ENCODE measurements at places on chromosomes 2 and 18. TPM values are rescaled to one million over a fixed set of nuclear protein-coding genes. Genes with fewer than 3 reads are reported as not detected.

NYAP2 gene
- not detected for polyA plus RNA-seq

CCDC178 gene
- polyA plus RNA-seq = 2.4 TPM

MALL gene
- polyA plus RNA-seq = 10.4 TPM

C1GALT1C1L gene
- polyA plus RNA-seq = 3.6 TPM

PGAP1 gene
- 28.3 TPM for polyA plus RNA-seq

SLC4A5 gene
- 1.5 TPM for polyA plus RNA-seq

DNA sequence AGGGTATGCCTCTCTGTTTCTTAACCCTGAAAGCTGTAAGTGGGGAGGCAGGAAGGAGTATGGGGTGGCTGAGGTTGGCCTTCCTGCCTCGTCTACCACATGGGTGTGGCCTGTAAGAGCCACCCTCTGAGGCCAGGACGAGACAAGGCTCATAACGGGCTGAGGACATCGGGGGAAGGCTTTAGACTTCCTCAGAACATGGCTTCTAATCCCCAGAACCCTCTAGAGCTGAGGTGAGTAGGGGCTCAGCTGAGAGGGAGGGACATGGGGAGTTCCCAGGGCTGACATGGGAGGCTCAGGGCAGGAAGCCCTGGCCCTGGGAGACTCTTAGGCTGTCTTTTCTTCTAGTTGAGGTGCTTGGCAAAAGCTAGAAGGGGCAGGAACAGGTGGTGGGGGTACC lies 36.7 kb downstream of the EMX1 start:
- no peak for DNase-seq

DNA sequence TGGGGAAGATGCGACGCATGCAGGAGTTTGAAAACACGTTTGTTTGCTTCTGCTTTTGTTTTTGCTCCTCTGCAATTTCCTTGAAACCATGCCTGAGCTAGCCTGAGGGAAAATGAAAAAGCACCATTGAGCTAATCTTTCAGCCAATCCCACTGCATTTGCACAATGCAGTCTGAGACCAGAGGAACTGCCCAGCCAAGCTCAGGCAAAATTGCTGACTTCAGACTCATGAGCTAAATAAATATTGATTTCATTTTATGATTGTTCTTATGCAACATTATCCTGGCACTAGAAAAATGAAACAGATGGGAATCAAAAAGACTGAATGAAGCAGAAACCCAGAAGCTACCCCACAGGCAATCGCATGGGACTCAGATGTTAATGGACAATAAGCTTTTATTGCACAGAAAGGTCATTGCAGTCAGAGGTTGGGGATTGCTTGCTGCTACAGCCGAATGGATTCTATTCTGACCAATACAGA lies 37.0 kb downstream of the TPRKB start:
- no peak for DNase-seq

GRCh38 chr2:188024811-188025210 lies 266.9 kb upstream of the GULP1 start:
- no peak for DNase-seq

DNA sequence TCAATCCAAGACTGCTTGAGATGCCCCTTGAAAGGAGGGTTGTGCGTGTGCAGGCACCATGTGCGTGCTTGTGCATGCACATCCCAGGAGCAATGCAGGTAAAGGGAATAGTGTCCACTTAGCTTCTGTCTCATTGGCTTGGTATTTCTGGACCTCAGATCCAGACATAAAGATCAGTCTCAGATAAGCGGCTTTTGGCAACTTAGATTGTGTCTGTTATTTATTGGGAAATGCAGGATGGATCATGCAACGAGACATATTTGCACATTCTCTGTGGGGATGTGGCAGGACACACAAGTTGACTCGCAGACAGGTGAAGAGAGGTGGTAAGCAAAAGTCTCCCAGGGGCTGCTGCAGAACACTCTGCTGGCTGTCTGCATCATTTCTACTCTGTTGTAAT lies 67.9 kb downstream of the SETBP1 start:
- DNase-seq = no peak

DNA sequence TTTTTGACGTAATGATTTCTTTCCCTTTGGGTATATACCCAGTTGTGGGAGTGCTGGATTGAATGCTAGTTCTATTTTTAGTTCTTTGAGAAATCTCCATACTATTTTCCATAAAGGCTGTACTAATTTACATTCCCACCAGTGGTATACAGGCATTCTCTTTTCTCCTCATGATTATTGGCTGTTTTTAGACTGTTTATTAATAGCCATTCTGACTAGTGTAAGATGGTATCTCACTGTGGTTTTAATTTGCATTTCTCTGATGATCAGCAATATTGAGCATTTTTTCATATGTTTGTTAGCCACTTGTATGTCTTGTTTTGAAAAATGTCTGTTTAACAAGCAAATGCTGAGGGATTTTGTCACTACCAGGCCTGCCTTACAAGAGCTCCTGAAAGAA lies 9.2 kb upstream of the CD28 start:
- no peak for DNase-seq

DNA sequence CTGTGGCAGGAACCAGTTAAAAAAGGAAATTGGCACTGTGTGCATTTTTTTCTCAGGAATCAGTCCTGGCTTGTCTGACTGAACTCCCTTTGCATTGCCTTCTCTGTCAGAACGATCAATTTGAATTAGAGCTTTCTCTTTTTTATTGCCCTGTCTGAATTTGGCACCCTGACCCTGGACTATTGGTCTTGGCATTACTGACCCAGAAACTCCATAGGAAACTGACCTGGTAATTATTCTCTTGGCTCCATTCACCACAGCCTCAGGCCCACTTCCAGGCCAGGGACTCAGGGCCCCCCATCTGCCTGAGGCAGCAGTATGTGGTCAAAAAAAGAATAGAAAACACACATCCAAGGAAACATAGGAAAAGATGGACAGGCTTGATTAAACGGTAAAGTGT lies 32.0 kb upstream of the CCDC88A start:
- DNase-seq = no peak

DNA sequence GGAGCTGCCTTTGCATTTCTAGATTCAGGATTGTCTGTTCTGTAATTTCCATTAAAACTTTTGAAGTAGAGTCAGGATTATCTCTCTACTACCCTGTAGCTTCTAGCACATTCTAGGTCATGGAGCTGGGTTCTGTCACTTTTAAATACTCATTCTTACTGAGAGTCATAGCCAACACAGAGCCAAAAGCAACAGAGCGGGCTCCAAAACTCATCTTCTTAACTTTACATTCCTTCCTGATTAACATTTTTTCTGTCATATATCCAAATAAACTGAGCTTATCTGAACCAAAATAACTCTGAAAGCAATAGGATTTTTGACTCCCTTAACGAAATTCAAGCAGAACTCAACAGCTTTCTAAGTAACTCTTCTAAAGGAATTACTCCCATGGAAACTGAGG lies 12.9 kb downstream of the PREPL start:
- no peak for DNase-seq

DNA sequence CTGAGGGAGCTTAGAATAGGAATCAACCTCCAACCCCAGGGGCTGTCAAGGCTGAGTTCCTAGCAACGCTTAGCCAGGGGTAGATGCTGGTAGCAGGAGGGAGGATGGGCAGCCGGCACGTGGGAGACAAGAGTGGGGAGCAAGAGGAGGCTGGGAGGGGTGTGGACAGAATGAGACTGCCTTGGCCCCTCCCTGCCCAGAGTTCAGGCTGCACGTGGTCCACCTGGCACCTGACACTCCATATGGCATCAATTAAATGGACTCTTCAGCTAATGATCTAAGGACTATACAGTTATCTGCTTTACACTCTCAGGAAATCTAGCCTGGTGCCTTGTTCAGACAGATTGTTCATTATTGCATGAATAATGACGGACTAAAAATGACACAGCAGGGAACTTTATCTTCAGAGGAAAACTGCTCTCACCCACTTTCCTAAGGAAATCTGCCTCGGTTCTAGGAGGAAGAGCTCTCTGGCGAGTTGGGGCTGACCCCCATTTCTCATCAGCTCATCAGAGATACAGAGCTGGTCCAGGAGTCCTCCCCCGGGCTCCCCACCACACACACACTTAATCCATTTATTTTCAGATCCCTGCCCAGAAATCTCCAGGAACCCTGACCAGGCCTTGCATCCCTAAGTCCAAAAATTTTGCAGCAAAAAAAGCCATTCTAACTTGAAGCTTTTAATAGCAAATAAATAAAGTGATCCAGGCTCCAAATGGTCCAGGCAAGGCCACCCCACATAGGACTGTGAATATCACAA lies 102.1 kb upstream of the CDC42EP3 start:
- DNase-seq = no peak

- DNase-seq = no peak
Observed at GRCh38 chr2:15579641-15580040, 12.0 kb upstream of the DDX1 start.

DNA sequence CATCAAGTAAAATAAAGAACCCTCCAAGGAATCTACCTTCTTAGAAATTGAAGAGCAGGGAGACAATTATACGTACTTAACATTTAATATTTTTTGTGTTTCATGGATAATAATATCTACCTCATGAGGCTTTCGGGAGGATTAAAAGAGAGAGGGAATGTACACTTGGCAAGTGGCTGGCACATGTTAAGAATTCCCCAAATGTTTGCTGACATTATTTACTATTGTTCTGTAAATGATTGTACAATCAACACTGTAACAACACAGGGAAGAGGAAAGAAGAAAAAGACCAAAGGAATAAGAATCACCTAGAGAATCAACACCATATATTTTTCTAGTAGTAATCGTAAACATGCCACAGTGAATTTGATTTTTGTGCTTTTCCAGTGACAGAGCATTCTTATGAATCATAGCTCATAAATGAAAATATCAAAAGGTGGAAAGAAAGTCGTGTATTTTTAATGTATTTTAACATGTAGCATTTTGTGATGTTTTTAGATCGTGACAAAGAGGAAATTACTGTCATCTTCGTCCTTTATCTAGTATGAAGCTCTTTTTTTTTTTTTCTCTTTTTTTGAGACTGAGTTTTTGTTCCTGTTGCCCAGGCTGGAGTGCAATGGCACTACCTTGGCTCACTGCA lies 67.3 kb downstream of the B3GNT2 start:
- DNase-seq = no peak

DNA sequence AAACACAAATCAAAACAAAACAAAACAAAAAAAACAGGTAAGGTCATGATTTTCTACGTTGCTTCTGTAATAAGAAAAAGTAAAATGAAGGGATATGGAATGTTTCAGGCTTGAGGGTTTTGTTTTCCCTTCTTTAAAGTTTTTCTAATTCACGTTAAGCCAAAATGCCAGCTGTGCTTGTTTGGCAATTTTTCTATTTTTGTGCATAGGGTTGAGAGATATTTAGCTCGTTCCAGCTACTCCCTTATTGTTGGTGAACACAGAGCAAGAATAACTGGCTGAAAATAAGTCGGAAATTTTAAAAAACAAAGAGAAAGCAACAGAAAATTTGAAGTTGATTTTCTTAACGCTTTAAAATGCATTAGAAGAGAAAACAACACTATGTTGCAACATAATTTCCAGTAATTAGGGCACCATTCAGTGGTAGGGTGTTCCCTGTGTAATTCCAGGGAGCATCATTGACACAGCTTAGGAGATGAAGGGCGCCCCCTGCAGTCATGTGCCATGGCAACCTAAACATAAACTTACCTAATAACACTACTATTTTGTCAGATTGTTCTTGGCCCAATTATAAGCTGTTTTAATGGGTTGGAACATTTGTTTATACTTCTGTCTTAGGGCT lies 99.5 kb downstream of the DTNA start:
- no peak for DNase-seq

GRCh38 chr2:69969126-69969983 lies 7.9 kb upstream of the ASPRV1 start:
- DNase-seq = no peak

DNA sequence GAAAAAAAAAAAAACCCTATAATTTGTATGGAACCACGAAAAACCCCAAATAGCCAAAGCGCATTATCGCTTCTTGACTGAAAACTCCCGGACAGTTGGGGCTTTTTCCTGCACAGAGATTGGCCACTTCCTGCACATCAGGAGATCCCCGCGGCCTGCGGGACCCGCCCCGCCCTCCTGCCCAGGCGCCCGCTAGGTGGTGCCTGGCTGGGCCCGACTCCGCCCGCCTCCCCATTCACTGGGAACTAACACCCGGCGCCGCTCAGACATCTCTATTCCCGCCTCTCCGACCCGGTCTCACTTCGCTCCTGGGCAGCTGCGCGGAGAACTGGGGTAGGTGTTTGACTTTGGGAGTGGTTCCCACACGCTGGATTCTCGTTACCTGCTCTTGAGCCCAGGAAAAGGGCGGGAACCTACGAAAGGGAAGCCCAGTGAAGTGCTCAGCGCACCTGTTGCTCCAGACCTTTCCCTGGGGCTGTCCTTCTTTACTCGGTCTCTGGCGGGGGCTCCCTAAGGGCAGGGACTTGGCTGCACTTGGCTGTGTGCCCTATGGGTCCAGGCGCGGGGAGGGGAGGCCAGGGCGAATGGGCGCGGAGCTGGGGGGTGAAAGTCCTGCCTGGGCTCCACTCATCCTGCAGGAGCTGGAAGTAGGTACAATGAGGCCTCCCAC lies at the start of gene HMSD:
Gene HMSD, plus strand, starts transcription at position 234 of the 670 bp plus-strand sequence. CDS start 4,155 bp downstream, outside the sequence.
- no peak for DNase-seq

- no peak for DNase-seq
Observed at GRCh38 chr18:59012815-59013705, 126.6 kb upstream of the SEC11C start.

DNA sequence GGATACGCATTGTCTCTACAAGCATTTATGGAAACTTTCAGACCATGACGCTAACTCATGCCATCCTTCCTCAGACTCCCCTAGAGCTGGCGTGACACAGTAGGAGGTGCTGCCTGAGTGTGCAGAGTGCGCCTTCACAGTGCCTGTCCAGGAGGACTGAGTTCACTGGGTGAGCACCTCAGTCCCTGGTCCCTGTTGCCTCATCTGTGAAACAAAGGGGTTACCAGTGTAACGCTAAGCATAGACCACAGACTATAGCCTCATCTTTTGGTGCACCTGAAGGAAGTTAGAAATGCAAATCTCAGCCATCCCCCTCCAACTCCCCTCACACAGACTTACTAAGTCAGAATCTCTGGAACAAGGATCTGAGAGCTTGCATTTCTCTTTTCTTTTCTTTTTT lies 142.8 kb downstream of the TMEM17 start:
- no peak for DNase-seq

DNA sequence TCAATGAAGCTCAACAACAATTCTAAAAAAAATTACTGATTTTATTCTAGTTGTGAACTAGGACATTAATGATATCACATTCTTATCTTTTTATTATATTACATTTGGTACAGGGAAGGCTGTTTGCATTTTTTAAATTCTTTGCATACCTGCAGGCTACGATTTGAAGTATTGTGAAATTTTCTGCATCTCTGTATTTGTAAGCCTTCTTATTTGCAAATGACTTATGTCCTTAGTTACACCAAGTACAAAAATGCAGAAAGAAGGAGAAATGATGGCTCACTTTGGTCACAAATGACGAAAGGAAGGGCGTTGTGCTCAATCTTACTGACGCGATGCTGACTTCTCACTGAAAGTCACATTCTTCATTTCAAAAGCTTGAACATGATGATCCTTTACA lies 227.5 kb upstream of the SOX11 start:
- DNase-seq = no peak

GRCh38 chr2:65198737-65199136 lies 28.9 kb upstream of the ACTR2 start:
- DNase-seq = no peak
